ENCODE measurements at places on chromosomes 5 and 9. TPM values are rescaled to one million over a fixed set of nuclear protein-coding genes. Genes with fewer than 3 reads are reported as not detected.

DNA sequence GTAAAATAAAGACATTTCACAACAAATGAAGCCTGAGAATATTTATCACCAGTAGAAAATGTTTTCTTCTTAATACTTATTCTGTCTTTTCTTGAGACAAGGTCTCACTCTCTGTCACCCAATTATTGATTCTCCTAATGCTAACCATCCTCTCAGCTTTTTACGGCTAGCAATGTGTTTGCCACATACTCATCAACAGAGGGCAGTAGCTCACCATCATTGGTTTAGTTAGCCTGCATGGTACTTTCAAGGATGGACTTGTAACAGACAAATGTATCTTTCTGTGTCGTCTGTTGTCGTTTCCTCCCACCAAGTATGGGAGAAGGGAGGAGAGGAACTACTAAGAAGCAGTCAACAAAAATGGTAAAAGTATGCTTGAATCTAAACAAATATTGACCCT lies 5.9 kb upstream of the ACO1 start:
- no peaks in the 10 kb centered on the region for H3K27me3 ChIP-seq
- no peaks in the 10 kb centered on the region for H3K4me1 ChIP-seq
- H3K36me3 ChIP-seq = no peaks in the 10 kb centered on the region
- no peak overlapping the region for H3K27ac ChIP-seq

GRCh38 chr5:179308563-179309382 lies 36.5 kb downstream of the ADAMTS2 start:
- H3K36me3 ChIP-seq = no peaks in the 10 kb centered on the region
- H3K27ac ChIP-seq = no peak overlapping the region
- peak; percentile 10 for DNase-seq
- H3K4me1 ChIP-seq = no peaks in the 10 kb centered on the region
- H3K27me3 ChIP-seq = no peaks in the 10 kb centered on the region
- no peak overlapping the region for H3K4me3 ChIP-seq

DNA sequence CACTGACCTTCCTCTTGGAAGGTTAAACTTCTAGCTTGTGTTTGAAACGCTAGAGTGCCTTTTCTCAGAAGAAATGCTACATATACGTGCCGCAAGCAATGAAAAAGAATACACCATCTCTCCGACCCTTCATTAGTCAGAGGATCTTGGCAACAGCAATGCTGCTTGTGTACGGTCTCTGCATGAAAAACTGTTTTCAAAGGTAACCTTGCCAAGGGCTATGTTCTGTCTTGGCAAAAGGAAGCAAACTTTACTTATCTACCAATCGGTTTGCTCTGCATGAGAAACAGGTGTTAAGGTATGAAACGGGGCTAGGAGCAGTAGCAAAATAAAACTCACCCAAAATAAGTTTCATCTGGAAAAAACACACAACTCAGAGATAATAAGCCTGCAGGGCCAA lies 297.8 kb downstream of the FBXL17 start:
- H3K27ac ChIP-seq = no peak overlapping the region
- H3K4me3 ChIP-seq = no peak overlapping the region
- no peaks in the 10 kb centered on the region for H3K27me3 ChIP-seq
- no peak for DNase-seq
- H3K36me3 ChIP-seq = no peaks in the 10 kb centered on the region

DNA sequence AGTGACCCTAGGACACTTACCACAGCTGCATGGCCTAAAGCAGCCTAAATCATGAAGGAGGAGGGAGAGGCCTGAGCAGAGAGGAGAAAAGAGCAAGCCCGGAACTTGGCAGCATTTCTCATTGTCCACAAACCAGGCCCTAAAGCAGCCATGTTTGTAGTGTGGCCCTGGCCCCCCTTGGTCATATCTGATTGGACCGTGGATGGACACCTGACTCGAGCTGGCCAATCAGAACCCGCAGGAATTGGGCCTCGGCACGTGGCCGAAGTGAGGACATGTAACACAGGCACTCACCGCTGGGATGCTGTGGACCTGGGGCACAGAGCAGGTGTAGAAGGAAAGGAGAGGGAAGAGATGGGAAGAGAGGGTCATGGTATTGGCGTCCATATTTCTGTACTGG lies 56.9 kb downstream of the ASS1 start:
- H3K27ac ChIP-seq = no peak overlapping the region
- H3K36me3 ChIP-seq = no peaks in the 10 kb centered on the region
- no peaks in the 10 kb centered on the region for H3K4me1 ChIP-seq
- H3K4me3 ChIP-seq = no peak overlapping the region

DNA sequence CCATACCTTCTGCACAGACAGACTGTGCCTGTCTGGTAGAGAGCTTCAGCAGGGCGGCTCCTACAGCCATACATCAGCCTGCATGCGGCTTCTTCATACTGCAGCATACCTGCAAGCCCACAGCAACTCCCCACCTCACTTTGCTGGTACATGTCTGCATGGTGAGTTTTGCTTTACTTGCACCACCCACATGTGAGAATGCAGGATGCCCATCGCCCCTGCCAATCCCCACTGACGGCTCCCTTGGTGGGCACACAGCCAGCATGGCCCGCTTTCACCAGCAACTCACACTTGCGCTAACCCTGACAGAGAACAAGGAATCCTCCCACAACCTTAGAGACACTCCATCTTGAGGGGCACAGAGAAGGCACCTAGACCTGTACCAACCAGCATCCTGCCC lies 114.9 kb downstream of the DTWD2 start:
- H3K36me3 ChIP-seq = no peaks in the 10 kb centered on the region
- H3K4me1 ChIP-seq = no peaks in the 10 kb centered on the region
- no peak overlapping the region for H3K4me3 ChIP-seq
- no peak overlapping the region for H3K27ac ChIP-seq
- no peaks in the 10 kb centered on the region for H3K27me3 ChIP-seq
- DNase-seq = no peak

DNA sequence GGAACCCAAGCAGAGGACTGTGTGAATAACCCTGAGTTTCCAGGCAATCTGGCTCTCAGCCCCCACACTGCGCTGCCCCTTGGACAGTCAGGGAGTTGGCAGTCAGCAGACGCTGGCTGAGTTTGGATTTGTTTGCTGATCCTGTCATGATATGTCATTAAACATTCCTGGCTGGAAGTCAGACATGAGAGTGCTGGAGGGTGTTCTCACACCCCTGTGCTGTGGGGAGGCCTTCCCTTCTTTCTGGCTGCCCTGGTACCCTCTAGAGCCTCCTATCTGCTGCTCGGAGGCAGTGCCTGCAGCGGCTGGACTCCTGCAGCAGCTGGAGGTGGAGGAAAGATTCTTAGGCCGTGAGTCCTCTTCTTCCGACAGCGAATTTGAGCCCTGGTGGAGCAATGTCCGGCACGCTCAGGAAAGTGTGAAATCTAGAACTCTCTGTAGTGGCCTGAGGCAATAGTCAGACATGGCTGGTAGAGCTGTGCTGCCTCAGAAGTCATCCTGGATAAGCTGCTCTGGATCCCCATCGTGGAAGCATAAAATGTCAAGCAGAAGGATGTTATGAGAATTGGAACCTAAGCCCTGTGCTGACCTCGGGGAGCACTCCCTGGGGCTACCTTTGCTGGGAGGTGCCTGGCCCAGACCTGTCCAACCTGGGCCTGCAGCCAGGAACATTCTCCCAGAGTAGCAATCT lies 72.0 kb downstream of the PDE8B start:
- no peak for DNase-seq
- H3K27me3 ChIP-seq = no peaks in the 10 kb centered on the region
- H3K4me3 ChIP-seq = no peak overlapping the region
- no peaks in the 10 kb centered on the region for H3K36me3 ChIP-seq
- H3K27ac ChIP-seq = no peak overlapping the region

DNA sequence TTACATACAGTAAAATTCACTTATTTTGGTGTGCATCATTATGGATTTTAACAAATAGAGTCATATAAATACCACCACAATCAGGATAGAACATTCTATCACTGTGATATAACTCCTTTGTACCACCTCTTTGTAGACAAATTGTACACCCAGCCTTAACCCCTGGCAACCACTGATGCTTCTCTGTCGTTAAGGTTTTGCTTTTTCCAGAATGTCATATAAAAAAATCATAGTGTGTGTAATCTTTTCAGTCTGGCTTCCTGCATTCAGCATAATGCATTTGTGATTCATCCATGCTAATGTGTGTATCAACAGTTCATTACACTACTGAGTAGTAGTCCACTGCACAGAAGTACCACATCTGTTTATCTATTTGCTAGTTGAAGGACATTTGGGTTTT lies 81.2 kb downstream of the ARSB start:
- DNase-seq = no peak
- H3K36me3 ChIP-seq = no peaks in the 10 kb centered on the region
- H3K4me3 ChIP-seq = no peak overlapping the region
- H3K27me3 ChIP-seq = no peaks in the 10 kb centered on the region

DNA sequence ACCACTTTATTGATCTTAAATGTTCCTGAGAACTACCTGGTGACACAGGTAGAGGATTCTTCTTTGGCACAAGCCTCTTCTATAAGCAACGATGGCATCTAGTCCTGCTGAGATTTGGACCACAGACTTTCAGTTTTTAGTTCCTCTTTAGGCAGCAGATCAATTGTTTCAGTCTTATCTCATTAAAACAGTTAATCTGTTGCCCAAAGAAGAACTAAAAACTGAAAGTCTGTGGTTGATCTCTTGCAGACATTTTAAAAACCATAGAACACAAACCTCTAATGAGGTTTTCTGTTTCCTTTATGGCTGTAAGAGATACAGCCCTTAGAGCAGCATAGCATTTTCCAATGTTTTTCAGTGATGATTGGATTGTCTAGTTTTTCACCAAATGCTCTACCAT lies 480.9 kb downstream of the MTRR start:
- H3K36me3 ChIP-seq = no peaks in the 10 kb centered on the region
- H3K4me3 ChIP-seq = no peak overlapping the region
- DNase-seq = no peak
- H3K27ac ChIP-seq = no peak overlapping the region

- DNase-seq = peak; percentile 2
- H3K27ac ChIP-seq = no peak overlapping the region
- no peak overlapping the region for H3K4me3 ChIP-seq
- H3K27me3 ChIP-seq = no peaks in the 10 kb centered on the region
Measured at GRCh38 chr9:134624621-134625181, 16.9 kb upstream of the COL5A1 start.

DNA sequence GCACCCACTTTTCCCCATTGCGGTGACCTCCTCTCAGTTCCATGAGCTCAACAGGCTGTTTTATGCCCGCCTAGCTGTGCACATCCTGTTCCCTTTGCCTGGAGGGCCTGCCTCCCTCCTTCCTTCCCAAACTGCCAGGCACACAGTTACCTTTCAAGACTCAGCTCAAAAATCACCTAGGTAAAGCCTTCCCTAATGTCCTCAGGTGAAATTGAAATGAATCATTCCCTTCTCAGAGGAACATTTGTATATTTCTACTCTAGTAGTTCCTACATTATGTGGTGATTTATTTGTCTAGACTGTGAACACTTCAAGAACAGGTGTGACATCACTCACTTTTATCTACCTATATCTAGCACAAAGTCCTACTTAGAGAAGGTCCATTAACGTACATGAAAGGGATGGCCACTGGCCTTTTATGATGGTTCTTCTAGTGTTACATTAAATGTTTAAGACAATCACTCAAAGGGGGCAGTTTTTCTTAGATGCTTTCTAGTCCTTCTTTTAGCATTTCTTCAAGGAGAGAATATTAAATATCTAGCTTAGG lies 103.5 kb upstream of the EQTN start:
- no peaks in the 10 kb centered on the region for H3K27me3 ChIP-seq
- peaks cover 8% of the 10 kb centered on the region for H3K4me1 ChIP-seq
- H3K4me3 ChIP-seq = no peak overlapping the region

- no peaks in the 10 kb centered on the region for H3K4me1 ChIP-seq
- DNase-seq = no peak
- no peaks in the 10 kb centered on the region for H3K27me3 ChIP-seq
- H3K27ac ChIP-seq = no peak overlapping the region
- no peaks in the 10 kb centered on the region for H3K36me3 ChIP-seq
- no peak overlapping the region for H3K4me3 ChIP-seq
Measured at GRCh38 chr9:119020730-119021333, 348.4 kb downstream of the BRINP1 start.

GRCh38 chr9:12784461-12785259 lies 9.8 kb downstream of the LURAP1L start:
- no peak overlapping the region for H3K27ac ChIP-seq
- DNase-seq = no peak
- H3K27me3 ChIP-seq = no peaks in the 10 kb centered on the region
- H3K4me1 ChIP-seq = no peaks in the 10 kb centered on the region
- H3K4me3 ChIP-seq = no peak overlapping the region
- no peaks in the 10 kb centered on the region for H3K36me3 ChIP-seq

DNA sequence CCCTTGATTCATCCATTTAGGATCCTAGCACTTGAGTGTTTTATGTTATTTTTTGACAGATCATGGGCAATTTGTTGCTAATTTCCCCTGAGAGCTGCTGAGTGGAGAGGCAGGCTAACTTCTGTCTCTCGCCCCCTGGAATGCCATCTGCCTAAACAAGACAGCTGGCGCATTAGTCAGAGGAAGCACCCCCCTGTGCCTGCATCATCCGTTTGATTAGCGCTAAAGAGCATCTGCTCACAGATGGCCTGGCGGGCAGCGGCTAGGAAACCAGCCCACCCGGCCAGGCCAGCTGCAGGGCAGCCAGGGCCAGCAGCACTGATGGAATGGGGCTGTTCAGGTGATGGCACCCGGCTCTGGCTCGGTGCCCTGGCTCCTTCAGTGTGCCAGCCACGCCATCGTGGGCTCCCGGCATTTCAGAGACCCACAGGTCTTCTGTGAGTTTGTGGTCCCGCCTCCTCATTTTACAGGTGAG lies 22.9 kb upstream of the ASS1 start:
- H3K27ac ChIP-seq = no peak overlapping the region
- no peak overlapping the region for H3K4me3 ChIP-seq
- H3K36me3 ChIP-seq = no peaks in the 10 kb centered on the region
- no peaks in the 10 kb centered on the region for H3K27me3 ChIP-seq
- H3K4me1 ChIP-seq = no peaks in the 10 kb centered on the region

GRCh38 chr9:113719919-113720318 lies 156.2 kb upstream of the ZNF618 start:
- H3K27ac ChIP-seq = no peak overlapping the region
- H3K4me1 ChIP-seq = no peaks in the 10 kb centered on the region
- H3K4me3 ChIP-seq = no peak overlapping the region
- DNase-seq = no peak

- no peak for DNase-seq
- no peak overlapping the region for H3K27ac ChIP-seq
- no peaks in the 10 kb centered on the region for H3K27me3 ChIP-seq
- H3K36me3 ChIP-seq = no peaks in the 10 kb centered on the region
- peaks cover 5% of the 10 kb centered on the region for H3K4me1 ChIP-seq
- H3K4me3 ChIP-seq = no peak overlapping the region
Measured at GRCh38 chr5:89989776-89990175, 419.8 kb downstream of the CETN3 start.

GRCh38 chr5:76715736-76716455 lies at the start of gene F2R:
Gene F2R, plus strand, starts transcription at chr5:76716126. Its CDS starts 182 bp downstream, at chr5:76716308.
- peak; percentile 59 for DNase-seq
- no peaks in the 10 kb centered on the region for H3K36me3 ChIP-seq
- no peak within 1 kb of the TSS for H3K27ac ChIP-seq
- H3K27me3 ChIP-seq = no peaks in the 10 kb centered on the region

Gene SPATA31A5
- not detected for total RNA-seq

Gene PCDHB5
- total RNA-seq = 7.3 TPM

Gene CAMK2A
- total RNA-seq = 0.12 TPM

Gene AGXT2
- total RNA-seq = not detected

Gene ZNF883
- total RNA-seq = 0.97 TPM

Gene ALDH7A1
- 28.3 TPM for total RNA-seq

Gene ANKRD18B
- not detected for total RNA-seq

All from ovary (tissue), 10 donors.